ENCODE measurements at places on chromosomes 16 and 17.

GRCh38 chr17:79482727-79483521 lies 127.9 kb downstream of the RBFOX3 start:
- DNase-seq, result no peak

DNA sequence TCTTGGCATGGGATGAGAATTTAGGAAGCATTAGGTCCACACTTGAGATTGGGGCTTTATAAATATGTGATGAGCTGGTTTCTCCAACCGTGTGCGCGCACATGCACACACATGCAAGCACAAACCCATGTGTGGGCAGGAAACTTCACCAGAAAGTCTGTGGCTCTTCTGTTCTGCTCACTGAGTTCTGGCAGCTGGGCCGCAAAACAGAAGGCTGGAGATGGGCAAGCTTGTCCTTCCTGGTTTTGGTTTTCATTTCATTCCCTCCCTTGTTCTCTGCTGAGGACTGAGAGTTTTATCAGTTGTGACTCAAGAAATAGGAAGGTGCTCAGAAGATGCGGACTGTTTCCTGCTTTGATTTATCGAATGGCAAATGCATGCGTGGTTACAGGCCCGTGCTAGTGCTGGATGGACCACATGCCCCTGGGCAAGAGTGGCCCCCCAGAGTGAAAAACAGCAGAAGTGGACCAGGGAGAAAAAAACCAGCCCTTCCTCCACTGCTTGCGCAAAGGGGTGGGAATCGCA lies 14.1 kb downstream of the MAP3K14 start:
- no peak for DNase-seq

GRCh38 chr16:55248058-55248457 lies 75.9 kb upstream of the IRX6 start:
- no peak for DNase-seq

DNA sequence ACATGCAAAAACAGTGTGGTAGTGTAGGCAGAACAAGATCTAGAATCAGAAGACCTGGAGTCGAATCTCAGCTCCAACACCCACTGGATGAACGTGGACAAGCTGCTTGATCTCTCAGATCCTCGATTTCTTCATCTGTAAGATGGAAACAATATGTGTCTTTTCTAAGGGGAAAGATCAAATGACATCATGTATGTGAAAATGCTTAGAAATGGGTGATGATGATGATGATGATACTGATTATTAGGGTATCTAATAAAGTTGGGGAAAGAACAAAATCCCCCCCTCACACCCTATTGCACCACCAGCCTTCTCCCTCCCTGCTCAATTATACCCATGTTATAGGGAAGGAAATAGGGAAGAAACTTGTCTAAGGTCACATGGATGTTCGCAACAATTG lies 10.9 kb downstream of the DYNLL2 start:
- DNase-seq, result no peak

DNA sequence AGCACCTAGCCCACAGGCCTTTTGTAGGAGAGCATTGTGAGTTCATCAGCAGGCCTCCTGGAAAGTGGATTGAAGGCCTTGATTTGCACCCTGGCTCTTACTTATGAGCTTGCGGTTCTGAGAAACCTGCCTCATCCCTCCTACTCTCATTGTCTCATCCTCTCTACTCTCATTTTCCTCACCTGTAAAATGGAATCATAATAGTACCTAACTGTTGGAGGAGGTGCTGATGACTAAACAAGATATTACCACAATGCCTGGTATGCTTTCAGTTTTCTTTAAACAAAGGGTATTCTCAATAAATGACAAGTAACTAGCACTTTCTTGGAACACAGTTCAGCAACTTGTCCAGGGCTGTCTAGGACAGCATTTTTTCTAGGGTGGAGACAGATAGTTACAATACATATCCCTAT lies 243.1 kb upstream of the MAF start:
- no peak for DNase-seq

DNA sequence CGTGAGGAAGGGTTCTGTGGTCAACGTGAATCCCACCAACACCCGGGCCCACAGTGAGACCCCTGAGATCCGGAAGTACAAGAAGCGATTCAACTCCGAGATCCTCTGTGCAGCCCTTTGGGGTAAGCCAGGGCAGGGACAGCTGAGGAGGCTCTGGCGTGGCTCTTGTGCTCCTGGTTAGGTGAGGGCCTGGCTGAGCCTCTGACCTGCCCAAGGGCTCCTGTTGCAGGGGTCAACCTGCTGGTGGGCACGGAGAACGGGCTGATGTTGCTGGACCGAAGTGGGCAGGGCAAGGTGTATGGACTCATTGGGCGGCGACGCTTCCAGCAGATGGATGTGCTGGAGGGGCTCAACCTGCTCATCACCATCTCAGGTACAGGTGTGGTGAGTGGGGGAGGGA lies 4.2 kb upstream of the C17orf107 start:
- DNase-seq, result no peak
